ENCODE measurements at places on chromosomes 1 and 21. TPM values are rescaled to one million over a fixed set of nuclear protein-coding genes. Genes with fewer than 3 reads are reported as not detected.

The PTGS2 gene
- total RNA-seq = 1.4 TPM

The NGF gene
- total RNA-seq = not detected

The SPATA45 gene
- 0.40 TPM for total RNA-seq

The PCNX2 gene
- total RNA-seq = 4.8 TPM

The OR6N1 gene
- not detected for total RNA-seq

The NFASC gene
- total RNA-seq = 1.7 TPM

The FMO3 gene
- 0.11 TPM for total RNA-seq

The MYBPH gene
- not detected for total RNA-seq

The SERBP1 gene
- 239 TPM for total RNA-seq

The AHCYL1 gene
- 68.3 TPM for total RNA-seq

The TNNI3K gene
- total RNA-seq = 0.64 TPM

The ADAMTS4 gene
- not detected for total RNA-seq

The UMODL1 gene
- not detected for total RNA-seq

The TTLL7 gene
- 18.7 TPM for total RNA-seq

The SFN gene
- total RNA-seq = 0.11 TPM

The VCAM1 gene
- not detected for total RNA-seq

The AK5 gene
- total RNA-seq = 0.11 TPM

The CORT gene
- not detected for total RNA-seq

All from SK-MEL-5 (cell line).